ENCODE measurements at places on chromosomes 1 and 21.

GRCh38 chr1:170732252-170732588 is 68.3 kb downstream of the PRRX1 start:
- DNase-seq, result no peak

- no peak for DNase-seq
Observed at GRCh38 chr1:247115545-247115944, 11.4 kb upstream of the ZNF669 start.

DNA sequence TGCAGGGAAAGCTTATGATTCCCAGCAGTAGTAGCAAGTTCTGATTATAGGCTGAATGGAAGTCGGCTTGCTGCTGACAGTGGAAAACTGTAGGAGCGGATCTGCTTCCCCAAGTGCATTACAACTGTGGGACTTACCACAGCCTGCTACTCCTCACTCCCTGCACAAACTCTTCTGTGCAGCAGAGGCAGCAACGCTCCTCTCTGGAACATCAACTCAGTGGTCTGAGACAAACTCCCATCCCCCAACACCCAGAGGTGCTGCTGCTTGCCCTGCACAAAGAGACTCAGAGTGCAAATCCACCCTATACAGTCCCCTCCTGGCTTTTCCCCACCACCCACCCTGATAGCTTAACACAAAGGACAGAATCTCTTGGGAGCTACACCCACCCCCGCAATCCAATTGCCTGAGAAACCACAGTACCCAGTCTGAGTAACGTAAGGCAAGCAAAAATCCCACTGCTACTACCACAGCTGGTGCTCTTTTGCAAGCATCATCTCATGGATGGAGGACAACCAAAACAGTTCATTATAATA is 1455.2 kb downstream of the AMY1C start:
- no peak for DNase-seq

DNA sequence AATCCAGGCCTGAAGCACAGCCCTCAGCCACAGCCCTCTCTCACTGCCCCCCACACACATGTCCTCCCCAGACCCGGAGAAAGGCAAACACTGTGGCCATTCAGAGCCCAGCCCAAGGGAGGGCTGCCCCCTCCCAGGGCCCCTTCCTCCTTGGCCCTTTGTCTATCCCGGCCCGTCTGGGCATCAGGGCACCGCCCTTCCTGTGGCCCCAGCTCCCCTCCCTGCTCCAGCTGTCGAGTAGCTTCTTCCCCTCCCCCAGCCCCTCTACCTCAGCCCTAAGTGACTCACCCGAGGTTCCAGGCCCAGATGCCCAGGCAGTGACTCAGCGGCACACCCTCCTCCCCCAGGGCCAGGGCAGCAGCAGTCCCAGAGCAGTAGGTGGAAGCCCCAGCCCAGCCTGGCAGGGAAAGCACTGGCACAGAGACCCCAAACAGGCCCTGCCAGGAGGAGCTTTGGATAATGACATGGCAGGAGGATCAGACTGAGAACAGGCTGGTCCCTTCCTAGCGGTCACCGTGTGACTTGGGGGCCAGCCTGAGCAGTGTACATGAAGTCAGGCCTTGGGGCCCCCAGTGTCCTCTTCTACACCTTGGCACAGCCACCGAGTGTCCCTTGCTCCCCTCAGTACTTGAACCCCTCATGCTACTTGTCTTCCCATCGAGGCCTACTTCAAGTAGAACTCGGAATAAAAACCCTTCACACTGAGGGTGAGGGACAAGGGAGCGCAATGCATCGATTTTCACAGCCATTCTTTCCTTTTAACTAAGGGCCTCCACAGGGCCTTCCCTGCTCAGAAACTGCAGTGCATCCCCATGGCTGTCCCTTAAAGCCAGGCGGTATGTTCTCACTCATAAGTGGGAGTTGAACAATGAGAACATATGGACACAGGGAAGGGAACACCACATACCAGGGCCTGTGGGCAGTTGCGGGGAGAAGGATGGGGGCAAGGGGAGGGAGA is 1.0 kb upstream of the S100A2 start:
- peak; percentile 53 for DNase-seq

DNA sequence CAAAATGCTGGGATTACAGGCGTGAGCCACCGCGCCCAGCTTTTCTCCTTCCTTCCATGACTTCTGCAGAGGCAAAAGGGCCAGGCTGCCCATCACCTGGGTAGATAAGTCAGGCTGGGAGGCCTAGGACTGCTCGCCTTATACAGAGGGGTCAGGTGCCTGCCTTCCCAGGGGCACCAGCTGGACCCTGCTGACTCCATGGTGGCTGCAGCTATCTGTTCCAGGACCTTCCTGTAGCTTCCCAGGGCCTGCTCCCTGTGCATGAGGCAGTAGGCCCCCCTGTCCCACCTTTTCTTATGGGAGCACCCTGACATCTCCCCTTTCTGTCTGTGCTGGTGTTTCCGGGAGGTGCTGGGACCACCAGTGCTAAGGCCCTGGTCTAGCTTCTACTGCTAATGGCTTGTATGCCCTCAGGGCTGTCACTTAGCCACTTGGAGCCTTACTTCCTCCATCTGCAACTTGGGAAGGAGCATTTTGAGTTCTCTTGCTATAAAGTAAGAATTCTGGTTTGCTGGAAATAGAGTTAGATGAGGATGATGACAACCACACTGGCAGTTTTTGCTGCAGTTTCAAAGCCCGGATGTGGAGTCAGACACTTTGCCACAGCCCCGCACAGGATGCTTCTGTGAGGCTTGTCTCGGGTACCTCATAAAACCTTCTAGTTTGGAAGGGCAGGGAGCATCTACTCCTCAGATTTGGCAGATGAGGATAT is 14.4 kb downstream of the SOX13 start:
- DNase-seq, result no peak

- DNase-seq, result no peak
Observed at GRCh38 chr1:108591466-108591865, 31.6 kb downstream of the EEIG2 start.

DNA sequence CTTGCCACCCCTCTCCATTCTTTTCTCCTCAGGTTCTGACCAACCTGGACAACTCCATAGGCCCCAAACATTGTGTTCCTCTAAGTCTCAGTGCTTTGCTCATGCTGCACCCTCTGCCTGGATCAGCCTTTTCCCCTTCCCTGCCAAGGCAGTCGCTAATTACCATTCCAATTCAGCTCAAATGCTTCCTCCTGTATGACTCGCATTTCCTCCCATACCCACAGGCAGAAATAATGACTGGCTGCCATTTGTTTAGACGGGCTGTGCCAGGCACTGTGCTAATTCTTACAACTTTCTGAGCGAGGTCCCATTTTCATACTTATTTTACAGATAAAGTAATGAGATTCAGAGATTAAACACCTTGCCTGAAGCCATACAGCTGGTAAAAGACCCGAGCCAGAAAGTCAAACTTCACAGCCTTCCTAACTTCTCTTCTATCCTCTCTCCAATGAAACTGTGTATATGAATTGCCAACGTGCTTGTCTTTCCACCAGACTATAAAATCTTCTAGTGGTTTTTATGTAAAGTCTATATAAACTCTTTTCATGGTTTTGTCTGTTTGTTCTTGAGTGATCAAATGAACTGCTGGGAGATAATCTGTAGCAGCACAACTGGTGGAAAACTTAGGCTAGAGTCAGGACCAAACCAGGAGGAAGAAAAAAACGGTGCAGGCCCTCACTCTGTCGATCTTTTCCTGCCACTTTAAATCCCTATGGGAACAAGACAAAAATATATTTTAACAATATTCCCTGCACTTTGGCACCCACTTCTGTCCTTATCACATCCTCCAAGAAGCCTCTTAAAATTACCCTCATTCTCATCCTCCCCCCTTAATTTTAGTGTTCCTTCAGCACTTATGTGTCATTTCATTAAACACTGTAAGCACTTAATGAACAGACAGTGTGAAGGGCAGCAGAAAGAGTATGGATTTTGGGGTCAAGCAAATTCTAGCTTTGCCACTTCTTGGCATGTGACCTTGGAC is 33.7 kb downstream of the RAB3B start:
- DNase-seq, result no peak

DNA sequence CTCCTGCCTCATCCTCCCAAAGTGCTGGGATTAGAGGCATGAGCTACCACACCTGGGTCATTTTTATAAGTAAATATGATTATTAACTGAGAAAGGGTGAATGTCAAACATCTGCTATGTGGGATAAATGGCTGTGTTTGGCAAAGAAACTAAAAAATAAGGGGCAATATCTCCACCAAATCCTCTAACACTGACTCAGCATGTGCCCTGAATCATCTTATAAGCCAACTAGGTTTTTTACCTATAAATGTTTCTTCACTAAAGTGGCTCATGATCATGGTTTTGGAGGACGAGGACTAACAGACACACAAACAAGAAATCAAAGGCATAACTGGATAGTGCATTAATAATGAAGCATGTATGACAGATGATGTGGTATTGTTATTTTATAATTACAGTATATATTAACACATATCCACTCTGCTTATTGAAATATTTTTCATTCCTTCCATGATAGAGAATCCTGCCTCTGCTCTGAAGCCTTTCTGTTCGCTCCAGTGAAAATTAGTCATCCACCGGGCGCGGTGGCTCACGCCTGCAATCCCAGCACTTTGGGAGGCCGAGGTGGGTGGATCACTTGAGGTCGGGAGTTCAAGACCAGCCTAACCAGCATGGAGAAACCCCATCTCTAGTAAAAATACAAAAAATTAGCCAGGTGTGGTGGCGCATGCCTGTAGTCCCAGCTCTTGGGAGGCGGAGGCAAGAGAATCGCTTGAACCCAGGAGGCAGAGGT is 11.7 kb upstream of the ARHGAP29 start:
- no peak for DNase-seq
